ENCODE measurements at places on chromosomes 2 and 18. TPM values are rescaled to one million over a fixed set of nuclear protein-coding genes. Genes with fewer than 3 reads are reported as not detected.

DNA sequence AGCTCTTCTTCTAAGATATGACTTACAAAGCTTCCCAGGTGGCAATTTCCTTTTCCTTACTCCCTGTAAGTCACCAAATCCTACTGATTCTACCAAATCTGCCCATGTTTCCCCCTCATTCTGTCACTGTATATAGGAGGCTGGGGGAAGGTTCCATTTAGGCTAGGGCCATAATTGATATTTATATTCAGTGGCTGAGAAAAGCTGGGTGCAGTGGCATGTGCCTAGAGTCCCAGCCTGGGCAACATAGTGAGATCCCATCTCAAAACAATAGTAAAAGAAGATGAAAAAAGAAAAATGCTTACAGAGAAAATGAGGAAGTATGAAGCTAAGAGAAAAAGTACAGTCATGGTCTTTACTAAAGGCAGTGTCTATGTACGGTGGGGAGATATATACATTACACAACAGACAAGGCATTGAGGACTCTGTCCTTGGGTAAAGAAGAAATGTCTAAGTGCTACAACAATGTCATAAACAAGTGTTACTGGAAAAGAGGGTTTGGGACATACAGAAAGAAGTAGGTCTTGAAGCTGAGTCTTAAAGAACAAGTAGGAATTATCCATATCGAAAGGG lies 4.8 kb downstream of the CWC22 start:
- no peak for DNase-seq

DNA sequence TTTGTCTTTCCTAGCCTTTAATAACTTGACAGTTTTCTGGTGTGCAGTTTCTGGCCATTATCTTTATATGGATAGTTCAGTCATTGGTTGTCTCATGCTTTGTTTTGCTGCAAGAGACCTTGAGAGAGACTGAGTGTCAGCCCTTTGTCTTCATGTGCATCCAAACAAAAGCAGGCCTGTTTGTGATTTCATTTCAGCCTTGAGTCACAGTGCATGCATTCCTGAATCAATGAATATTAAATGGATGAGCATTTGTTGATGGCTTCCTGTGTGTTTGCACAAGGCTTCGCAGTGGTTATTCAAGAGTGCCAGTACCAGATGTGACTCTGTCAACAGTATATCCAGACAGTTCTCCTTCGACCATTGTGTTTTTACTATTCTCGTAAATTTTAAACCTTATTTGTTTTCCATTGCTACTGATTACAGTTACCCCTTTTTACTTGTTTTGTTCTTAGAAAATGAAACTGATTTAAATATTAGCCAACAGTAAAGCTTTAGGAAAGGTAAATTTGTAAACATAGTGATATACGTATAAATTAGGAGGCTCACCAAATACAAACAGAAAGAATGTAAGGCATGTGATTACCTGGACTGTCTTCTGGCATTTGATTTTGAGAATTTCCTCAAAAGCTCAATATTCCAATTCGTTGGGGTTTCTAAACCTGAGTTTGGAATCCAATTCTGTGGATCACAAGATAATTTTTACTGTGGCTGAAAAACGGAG lies 319.8 kb downstream of the CTNNA2 start:
- no peak for DNase-seq

- DNase-seq, result no peak
Measured at GRCh38 chr2:15182275-15182674, 378.9 kb downstream of the NBAS start.

NFATC1 gene
- 26.9 TPM for total RNA-seq

GRCh38 chr2:9549420-9549819 lies 6.2 kb downstream of the ADAM17 start:
- DNase-seq, result no peak

DNA sequence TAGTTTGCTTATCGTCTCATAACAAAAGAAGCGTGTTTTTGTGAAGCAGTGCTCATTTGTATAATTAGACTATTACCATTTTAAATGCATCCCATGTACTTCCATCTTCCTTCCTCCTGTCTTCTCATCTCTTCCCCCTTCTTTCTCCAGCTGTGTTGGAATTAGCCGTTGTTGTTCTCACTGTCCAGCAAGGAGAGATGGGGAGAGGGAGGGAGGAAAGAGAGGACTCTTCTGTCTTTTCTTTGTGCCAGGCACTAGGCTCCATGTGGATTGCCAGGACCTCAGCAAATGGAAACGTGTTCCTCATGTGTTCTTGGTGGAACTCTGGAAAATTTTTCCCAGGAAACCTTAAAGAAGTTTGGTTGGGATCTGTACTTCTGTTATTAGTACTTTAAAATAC lies 131.7 kb downstream of the PHLPP1 start:
- DNase-seq, result no peak

DNA sequence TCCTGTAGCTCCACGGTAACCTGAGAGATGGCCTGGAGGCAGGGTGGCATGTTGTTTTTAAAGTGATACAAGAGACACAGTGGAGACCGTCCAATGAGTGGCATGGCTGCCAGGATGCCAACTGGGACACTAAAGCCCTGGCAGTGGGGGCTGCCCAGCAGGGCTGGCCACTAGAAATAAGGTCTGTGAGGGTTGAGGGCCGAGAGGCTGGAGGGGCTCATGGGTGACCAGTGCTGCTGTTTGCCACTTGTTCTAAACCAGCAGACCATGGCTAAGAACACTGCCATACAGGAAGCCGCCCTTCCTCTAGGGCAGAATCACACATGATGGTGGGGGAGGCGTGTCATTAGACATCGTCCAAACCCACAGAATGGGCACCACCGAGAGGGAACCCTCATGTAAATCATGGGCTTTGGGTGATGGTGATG lies 71.9 kb downstream of the ALPK2 start:
- DNase-seq, result no peak

LAMA3 gene
- total RNA-seq, result 38.6 TPM

IAH1 gene
- 36.7 TPM for total RNA-seq

HOXD1 gene
- total RNA-seq, result 0.46 TPM

GRCh38 chr18:50099725-50100407 lies 95.1 kb downstream of the MYO5B start:
- DNase-seq, result no peak

DNA sequence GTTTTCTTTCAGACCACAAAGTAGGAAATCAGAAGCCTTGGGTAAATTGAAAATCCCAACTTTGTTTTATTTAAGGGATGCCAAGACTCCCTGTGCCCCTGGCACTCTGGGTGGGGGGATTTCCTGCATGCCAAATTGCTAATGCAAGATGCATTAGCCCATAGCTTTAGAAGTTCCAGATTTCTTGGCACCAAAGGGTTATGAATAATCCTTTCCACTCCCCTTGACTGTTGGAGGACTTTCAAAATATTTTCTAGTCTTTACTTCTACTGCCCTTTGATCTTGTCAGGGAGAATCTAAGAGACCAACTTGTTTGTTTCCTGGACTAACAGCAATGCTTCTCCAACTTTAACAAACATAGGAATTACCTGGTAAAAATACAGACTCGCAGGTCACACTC lies 81.8 kb upstream of the TGIF1 start:
- no peak for DNase-seq

DNA sequence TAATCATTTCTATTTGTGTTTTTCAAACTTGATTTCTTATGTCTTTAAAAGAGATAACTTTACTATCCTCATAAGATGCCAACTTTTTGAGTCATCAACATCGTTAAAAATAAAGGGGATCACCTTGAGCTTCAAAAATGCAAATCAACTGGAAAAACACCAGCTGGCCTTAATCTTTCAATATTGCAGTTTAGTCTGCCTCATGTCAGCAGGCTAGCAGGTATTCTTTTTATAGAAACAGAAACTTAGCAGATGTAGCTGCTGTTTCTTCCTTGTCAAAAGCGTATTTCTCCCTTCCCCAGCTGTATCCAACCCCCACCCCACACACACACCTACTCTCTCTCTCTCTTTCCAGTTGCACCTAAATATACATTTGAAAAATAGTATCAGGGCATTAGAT lies 154.1 kb upstream of the ZNF804A start:
- DNase-seq, result no peak
